Activated CD8-positive, alpha-beta T cell treated with anti-CD3 and anti-CD28 coated beads, Interleukin-2, amount 10 ng/mL, durations not matched to agents 7 days and 5 days (primary cell): ENCODE measurements at places on chromosomes 5 and 9. TPM values are rescaled to one million over a fixed set of nuclear protein-coding genes. Genes with fewer than 3 reads are reported as not detected.

- no peak for DNase-seq
- H3K4me1 ChIP-seq = no peaks in the 10 kb centered on the region
- no peak overlapping the region for H3K4me3 ChIP-seq
- no peaks in the 10 kb centered on the region for H3K36me3 ChIP-seq
- no peak overlapping the region for H3K27ac ChIP-seq
These were observed 294.3 kb upstream of the IRX1 start for GRCh38 chr5:3301306-3301705.

Gene SHLD3
- 5.3 TPM for total RNA-seq

DNA sequence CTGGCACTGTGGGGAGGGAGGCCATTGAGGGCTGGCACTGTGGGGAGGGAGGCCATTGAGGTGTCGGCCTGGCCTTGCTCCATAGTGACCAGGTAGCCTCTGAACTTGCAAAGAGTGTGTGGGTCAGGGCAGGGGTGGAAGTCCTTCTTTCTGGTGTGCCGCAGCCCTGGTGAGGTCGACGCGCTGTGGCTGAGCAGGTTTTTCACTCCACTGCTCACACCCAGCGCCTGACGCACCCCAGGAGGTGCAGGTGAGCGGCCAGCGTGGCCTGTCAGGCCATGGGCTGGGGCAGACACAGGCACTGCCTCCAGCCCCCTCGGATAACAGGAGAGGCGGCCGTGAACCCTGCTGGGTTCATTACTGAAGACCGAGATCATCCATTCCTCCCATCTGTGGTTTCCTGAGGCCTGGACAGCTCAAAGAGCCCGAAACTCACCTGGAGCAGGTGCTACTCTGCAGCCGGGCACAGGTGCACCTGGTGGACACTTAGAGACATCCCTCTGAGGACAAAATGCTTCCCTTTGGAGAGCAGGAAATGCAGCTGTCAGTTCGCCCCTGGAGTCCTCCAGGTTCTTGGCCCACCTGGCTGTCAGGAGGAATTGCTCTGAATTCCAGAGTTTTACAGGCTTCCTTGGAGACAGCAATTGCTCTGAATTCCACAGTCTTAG lies 32.4 kb downstream of the LHX3 start:
- no peaks in the 10 kb centered on the region for H3K4me1 ChIP-seq
- no peak for DNase-seq
- no peaks in the 10 kb centered on the region for H3K27me3 ChIP-seq
- no peaks in the 10 kb centered on the region for H3K36me3 ChIP-seq

DNA sequence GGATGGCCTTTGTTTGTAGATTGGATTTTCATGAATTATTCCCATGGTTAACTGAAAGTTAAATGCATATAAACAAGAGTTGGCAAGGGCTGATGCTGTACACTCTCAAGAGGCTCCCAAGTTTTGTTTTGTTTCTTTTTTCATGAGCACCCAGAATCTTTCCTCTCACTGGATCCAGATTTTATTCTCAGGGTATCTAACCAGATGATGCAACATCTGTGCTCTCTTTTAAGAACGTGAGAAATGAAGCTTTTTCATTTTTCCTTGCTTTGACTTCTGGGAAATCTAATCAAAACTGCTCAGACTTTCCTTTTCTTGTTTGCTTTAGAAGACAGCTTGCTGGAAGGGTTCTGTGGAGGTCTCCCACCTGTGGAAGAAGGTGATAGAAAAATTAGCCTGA lies 142.7 kb upstream of the SLC12A2 start:
- peaks cover 2% of the 10 kb centered on the region for H3K4me1 ChIP-seq
- no peaks in the 10 kb centered on the region for H3K36me3 ChIP-seq
- H3K27ac ChIP-seq = no peak overlapping the region
- no peak overlapping the region for H3K4me3 ChIP-seq
- no peak for DNase-seq

Gene CNTNAP3
- not detected for total RNA-seq

DNA sequence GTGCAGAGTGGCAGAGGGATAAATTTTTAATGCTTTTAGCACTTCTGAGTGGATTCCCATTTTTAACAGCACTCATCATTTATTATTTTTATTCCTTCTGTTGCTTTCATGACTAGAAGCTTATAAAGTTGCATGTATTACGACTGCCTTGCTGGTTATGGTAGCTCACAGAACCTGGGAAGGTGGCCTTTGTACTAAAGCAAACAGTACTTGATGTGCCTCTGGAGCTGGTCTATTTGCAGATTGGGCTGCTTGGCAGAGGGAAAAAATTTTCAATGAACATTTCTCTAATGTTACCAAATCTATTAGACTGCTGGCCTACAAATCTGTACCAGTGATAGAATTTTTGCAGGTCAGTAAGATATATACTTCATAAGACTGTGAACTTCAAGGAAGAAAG lies 274.5 kb upstream of the C9orf72 start:
- H3K27me3 ChIP-seq = peaks cover 4% of the 10 kb centered on the region
- no peak overlapping the region for H3K27ac ChIP-seq
- DNase-seq = no peak
- H3K4me3 ChIP-seq = no peak overlapping the region
- no peaks in the 10 kb centered on the region for H3K36me3 ChIP-seq

- no peak overlapping the region for H3K27ac ChIP-seq
- peaks cover 61% of the 10 kb centered on the region for H3K36me3 ChIP-seq
- no peaks in the 10 kb centered on the region for H3K27me3 ChIP-seq
- H3K4me1 ChIP-seq = peaks cover 7% of the 10 kb centered on the region
- no peak overlapping the region for H3K4me3 ChIP-seq
These were observed 22.2 kb downstream of the GPX3 start for GRCh38 chr5:151042453-151043093.

DNA sequence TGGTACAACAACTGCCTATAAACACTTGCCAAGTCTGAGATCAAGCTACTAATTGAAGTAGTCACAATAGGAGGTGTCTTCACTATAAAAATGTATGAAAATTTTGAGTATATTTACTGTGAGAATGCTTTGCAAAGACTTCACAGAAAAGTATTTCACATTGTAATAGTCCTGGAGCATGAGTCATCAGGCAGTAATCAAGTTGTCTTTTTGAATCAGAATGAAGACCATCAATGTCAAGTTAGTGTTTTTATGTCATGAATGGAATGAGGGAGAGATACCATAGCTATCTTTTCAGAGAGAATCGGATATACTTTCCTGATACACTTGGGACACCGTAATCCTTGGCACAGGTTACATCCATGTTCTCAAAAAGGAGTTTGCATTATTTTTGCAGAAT lies 466.9 kb upstream of the ARRDC3 start:
- no peak overlapping the region for H3K27ac ChIP-seq
- no peak for DNase-seq
- no peaks in the 10 kb centered on the region for H3K36me3 ChIP-seq
- H3K4me1 ChIP-seq = no peaks in the 10 kb centered on the region

DNA sequence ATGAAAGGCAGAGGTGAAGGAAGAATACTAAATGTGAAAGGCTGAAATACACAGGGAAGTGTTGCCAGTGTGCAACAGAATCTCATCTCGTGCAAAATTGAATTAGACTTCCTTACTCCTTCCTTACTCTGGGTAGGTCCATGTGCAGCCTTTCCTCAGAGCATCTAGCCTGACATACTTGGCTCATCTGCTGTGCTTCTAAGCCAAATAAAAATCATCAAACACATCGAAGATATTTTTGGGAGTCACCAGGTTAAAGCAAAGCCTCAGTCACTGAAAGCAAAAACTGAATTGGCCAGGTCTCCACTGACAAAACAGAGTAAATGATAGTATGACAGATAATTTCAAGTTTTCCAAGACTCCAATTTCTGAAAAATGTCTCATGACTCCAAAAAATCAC lies 19.3 kb downstream of the STARD4 start:
- no peak for DNase-seq
- H3K27me3 ChIP-seq = no peaks in the 10 kb centered on the region
- H3K4me1 ChIP-seq = peaks cover 16% of the 10 kb centered on the region
- H3K27ac ChIP-seq = no peak overlapping the region
- H3K36me3 ChIP-seq = peaks cover 49% of the 10 kb centered on the region
- H3K4me3 ChIP-seq = no peak overlapping the region

Gene PCDH12
- total RNA-seq = 0.29 TPM

Gene WNK2
- total RNA-seq = not detected

DNA sequence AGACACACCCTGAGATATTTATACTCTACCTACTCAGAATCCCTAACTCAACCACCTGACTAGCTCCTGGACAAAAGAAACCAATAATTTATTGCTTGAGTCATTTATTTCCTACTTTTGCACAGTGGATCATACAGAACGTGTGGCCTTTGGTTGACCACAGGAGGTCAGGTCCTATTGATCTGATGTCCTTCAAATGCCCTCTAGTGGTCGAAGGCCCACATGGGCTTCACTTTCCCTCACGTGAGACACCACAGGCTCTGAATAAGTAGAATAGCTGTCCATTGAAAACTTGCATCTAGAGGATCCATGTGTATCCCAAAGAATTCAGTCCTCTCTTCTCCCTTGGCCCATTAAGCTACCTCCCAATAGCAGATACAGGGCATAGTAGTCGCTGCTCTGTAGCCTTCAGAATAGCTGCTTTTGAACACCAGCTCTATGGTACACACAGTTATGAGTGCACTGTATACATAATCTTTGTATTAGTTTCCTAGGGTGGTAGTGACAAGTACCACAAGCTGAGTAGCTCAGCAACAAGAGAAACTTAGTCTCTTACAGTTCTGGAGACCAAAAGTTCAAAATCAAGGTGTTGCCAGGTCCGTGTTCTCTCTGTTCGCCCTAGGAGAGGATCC lies 177.6 kb upstream of the SMARCA2 start:
- peak; percentile 23 for DNase-seq
- no peaks in the 10 kb centered on the region for H3K4me1 ChIP-seq
- H3K36me3 ChIP-seq = no peaks in the 10 kb centered on the region

DNA sequence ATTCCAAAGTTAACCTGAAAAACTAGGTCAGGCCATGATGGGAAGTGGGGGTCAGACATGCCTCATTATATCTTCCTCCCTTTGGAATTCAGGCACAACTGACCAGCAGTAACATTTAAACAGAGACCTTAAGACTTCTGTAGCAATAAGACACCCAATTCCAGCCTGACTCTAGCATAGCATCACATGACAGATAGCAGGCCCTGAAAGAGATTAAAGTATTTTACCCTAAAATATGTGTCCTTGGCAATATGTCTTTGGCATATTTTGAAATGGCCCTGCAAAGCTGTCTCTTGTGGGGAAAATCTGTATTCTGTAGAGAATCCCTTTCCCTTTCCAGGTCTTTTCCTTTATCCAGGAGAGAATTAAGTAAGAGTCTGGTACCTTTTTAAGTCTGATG lies 34.3 kb downstream of the S1PR3 start:
- H3K4me3 ChIP-seq = no peak overlapping the region
- H3K36me3 ChIP-seq = no peaks in the 10 kb centered on the region
- no peak overlapping the region for H3K27ac ChIP-seq
- DNase-seq = no peak
- no peaks in the 10 kb centered on the region for H3K4me1 ChIP-seq
- peaks cover 6% of the 10 kb centered on the region for H3K27me3 ChIP-seq

DNA sequence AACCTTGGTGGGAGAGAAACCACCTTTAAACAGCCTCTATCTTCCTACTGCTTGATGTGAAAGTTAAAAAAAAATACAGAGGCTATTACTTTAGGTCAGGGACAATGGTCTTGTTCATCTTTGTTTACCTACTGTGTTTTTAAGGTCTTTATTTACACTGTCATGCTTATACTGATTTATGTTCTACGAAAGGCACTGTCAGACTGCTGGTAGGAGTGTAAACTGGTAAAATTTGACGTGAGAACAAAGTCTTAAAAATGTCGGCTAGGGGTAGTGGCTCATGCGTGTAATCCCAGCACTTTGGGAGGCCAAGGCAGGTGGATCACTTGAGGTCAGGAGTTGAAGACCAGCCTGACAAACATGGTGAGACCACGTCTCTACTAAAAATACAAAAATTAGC lies 42.1 kb upstream of the ELOVL7 start:
- H3K4me1 ChIP-seq = no peaks in the 10 kb centered on the region
- H3K27me3 ChIP-seq = no peaks in the 10 kb centered on the region
- no peak for DNase-seq
- peaks cover 10% of the 10 kb centered on the region for H3K36me3 ChIP-seq
- no peak overlapping the region for H3K27ac ChIP-seq

DNA sequence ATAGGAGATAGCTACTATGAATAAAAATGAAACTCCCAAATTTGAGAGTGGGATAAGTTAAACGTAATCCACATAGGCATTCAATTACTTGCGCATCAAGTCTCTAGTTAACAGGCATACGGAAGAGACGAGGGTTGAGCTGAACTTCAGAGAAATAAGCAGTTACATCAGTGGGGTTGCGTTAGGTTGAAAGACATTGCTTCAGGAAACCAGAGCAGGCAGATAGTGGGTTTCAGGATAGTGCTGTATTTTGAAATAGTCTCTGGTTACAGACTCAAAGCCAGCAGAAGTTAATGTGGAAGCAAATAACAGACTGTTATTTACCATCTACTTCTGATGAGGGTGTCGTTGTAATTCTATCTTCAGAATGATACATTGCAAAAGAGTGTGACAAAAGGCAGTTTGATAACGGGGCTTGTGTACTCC lies 533.4 kb downstream of the PDE4D start:
- H3K4me3 ChIP-seq = no peak overlapping the region
- H3K36me3 ChIP-seq = no peaks in the 10 kb centered on the region
- H3K4me1 ChIP-seq = no peaks in the 10 kb centered on the region
- DNase-seq = no peak
- H3K27ac ChIP-seq = no peak overlapping the region
- H3K27me3 ChIP-seq = peaks cover 23% of the 10 kb centered on the region

DNA sequence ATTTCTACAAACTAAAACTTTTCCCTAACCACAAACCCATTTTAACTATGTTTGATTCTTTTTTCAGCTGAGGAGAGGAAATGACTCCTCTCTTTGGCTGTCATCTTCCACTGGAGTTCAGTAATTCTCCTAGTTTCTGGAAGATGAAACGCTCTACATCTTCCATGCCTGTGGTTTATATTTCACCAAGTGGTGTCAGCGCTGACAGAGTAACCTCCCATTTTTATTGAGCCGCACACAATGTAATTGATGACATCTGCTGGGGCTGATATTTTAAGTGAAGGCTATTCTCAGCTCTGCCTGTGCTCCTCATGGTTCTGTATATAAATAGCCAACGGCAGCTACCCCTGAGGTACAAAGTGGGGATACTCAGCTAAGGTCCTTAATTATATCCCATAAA lies 234.6 kb downstream of the SPOCK1 start:
- DNase-seq = no peak
- H3K27ac ChIP-seq = no peak overlapping the region
- peaks cover 9% of the 10 kb centered on the region for H3K27me3 ChIP-seq
- no peak overlapping the region for H3K4me3 ChIP-seq
- no peaks in the 10 kb centered on the region for H3K4me1 ChIP-seq

- no peak overlapping the region for H3K4me3 ChIP-seq
- H3K36me3 ChIP-seq = no peaks in the 10 kb centered on the region
- H3K27ac ChIP-seq = no peak overlapping the region
- H3K27me3 ChIP-seq = no peaks in the 10 kb centered on the region
These were observed 77.3 kb downstream of the PAM start for GRCh38 chr5:102832445-102832844.

DNA sequence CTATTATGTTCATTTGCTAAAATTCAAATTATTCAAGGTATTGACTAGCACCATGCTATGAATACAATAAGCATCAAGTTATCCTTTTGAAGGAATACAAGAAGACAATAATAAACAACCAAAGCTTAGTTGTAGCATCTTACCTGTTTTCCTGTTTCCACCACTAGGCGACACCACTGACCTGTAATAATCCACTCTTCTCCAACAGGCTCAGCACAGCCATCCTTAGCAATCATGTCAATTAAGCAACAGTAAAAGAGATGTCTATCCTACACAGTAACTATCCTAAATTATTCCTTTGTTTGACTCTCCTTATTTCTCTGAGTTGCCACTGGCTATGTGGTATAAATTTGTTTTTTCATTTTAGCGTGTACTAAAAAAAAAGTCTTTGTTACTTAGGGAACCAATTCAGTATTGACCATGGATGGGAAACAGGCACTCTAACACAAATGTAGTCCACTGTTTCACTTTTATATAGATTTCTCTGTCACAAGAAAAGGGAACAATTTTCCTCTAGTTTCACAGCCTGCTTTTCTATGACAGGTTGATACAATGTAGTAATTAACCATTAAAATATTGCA lies 46.2 kb downstream of the PCA3 start:
- H3K36me3 ChIP-seq = no peaks in the 10 kb centered on the region
- H3K4me3 ChIP-seq = no peak overlapping the region
- DNase-seq = peak; percentile 38
